Psoas muscle (tissue), 8 donors: ENCODE measurements at places on chromosomes 7 and 10. TPM values are rescaled to one million over a fixed set of nuclear protein-coding genes. Genes with fewer than 3 reads are reported as not detected.

Gene TRUB1
- 3.3 TPM for polyA plus RNA-seq

Gene LRIT1
- polyA plus RNA-seq: not detected

Gene PRXL2A
- polyA plus RNA-seq: 19.0 TPM

Gene TBC1D12
- polyA plus RNA-seq: 4.6 TPM

Gene SORCS1
- polyA plus RNA-seq: 0.03 TPM

Gene CTAGE4
- polyA plus RNA-seq: 0.03 TPM

Gene EGR2
- polyA plus RNA-seq: 0.26 TPM

Gene NUP42
- polyA plus RNA-seq: 17.4 TPM
